IPS DF 6.9 (cell line): ENCODE measurements at places on chromosomes 7 and 10.

DNA sequence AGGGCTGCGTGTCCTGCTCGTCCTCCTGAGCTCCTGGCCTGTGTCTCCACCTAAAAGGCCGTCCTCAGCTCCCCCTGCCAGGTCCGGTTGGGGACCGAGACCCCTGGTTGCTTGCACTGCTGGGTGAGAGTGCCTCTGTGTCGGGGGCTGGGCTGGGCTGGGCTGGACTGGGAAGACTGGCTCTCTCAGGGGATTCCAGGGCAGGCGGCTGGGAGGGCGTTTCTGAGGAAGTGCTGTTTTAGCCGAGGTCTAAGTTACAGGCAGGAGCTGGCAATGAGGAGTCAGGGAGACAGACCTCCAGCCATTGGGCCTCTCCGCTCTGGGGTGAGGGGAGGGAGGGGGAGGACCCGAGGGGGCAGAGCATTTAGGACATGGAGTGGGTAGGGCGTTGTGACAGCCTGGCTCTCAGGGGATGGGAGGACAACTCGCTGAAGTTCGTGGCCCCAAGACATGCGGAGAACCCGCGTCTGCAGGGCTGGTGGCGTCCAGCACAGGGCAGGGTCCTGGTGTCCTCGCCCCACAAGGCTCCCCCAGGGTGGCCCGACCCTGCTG is 20.9 kb downstream of the FOXK1 start:
- no peak for DNase-seq

DNA sequence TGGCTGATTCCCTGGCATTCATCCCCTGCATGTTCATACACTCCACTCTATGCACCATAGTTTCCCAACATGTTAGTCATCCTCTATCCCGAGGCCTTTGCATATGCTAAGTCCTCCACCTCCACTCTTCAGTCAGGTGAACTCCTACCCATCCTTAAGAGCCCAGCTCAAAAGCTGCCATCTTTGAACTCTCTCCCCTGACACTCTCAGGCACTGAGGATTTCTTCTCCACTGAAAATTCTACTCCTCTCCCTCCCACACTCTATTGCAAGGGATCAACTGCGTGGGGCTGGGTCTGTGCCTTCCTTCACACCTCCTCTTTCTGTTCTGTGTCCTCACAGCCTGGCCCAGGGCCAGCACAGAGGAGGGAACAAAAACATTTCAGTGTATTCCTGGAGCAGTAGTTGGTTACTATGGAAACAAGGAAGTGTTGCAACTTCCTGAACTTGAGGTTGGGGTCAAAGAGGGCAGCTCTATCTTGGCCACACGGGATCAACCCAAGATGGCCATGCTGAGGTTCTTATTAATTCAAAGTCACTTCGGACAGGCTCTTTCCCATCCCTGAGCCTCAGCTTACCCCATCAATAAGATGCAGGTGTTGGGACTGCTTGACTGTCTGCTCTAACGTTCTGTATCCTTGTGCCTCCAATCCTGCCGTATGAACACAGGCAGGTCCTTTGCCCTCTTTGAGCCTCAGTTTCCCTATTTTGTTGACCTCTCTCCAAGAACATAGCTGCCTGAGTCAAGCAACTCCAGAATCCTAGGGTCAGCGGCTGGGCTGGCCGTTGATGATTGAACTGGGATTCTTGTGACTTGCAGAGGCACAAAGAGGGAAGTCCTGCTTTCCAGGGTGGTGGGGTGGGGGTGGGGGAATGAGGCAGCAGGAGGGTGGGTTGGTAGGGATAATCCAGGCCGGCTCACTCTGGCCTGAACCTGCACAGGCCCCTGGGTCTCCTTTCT is 15.5 kb downstream of the ZMIZ1 start:
- DNase-seq = no peak

DNA sequence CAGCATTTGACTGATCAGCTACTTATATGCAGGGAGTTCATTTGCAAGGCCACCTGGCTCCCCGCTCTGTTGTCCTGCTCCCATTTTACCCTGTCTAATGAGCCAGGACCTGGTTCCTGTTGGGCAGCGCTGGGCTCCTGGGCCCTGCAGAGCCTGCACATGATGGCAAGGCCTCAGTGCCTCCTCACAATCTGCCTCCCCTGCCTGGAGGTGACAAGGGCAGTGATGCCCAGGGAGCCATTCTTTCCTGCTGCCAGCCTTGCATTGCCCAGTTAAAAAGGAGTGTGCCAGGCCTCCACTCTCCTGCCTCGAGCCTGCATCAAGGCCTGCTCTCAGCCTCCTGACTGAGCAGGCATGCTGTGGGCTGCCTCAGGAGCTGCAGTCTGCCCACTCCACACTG is 28.5 kb downstream of the CHAT start:
- DNase-seq = no peak

DNA sequence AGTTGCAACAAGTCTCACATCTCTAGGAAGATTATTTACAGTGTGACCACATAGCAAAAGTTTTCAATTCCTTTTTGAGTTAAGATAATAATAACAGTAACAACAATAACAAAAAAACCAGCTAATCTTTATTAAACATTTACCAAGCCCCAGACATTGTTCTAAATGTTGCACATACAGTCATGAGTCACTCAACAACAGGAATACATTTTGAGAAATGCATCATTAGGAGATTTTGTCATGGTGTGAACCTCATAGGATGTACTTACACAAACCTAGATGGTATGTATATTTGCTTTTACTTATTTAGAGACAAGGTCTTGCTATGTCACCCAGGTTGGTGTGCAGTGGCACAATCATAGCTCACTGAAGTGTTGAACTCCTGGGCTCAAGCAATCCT is 52.0 kb downstream of the SPAM1 start:
- no peak for DNase-seq

GRCh38 chr7:23955145-23955544 is 245.1 kb downstream of the STK31 start:
- no peak for DNase-seq

GRCh38 chr7:77327932-77328628 is 88.1 kb downstream of the GSAP start:
- DNase-seq = no peak

DNA sequence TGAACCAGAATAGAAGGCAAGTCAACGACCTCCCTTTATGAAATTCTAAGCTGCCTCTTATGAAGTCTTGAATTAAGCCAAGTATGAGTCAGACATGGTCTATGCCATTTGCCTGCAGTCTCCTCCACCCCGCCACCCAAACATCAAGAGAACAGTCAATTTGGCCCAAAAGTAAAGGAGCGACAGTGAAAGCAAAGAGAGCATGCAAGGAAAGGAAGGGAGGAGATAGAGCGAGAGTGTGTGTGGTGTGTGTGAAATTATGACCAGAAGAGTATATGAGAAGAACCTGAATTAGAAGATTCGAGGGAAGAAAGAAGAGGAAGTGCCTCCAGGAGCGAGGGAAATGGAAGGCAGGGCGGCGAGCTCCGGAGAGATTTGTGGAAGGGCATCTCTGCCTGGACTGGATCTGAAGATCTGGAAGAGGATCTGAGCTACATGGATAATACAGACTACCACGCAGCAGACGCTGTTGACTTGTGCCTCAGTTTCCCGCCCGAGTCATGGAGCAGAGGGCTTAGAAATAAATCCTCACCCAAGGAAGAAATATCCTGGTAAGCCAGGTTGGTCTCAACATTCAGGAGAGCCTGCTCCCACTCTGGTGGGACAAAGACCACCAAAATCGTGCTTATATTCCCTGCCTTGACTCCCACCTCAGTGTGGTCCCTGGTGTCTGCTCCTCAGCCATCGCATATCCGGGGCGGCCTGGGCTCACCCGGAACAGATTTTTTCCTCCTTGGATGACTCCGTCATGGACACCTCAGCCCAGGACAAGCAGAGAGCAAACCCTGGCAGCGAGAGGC is 459 bp downstream of the ZDHHC6 start:
- DNase-seq = no peak

GRCh38 chr10:98086837-98087708 is 47.4 kb upstream of the R3HCC1L start:
- DNase-seq = no peak

- no peak for DNase-seq
Measured at GRCh38 chr7:155490697-155491628, 33.0 kb downstream of the EN2 start.

DNA sequence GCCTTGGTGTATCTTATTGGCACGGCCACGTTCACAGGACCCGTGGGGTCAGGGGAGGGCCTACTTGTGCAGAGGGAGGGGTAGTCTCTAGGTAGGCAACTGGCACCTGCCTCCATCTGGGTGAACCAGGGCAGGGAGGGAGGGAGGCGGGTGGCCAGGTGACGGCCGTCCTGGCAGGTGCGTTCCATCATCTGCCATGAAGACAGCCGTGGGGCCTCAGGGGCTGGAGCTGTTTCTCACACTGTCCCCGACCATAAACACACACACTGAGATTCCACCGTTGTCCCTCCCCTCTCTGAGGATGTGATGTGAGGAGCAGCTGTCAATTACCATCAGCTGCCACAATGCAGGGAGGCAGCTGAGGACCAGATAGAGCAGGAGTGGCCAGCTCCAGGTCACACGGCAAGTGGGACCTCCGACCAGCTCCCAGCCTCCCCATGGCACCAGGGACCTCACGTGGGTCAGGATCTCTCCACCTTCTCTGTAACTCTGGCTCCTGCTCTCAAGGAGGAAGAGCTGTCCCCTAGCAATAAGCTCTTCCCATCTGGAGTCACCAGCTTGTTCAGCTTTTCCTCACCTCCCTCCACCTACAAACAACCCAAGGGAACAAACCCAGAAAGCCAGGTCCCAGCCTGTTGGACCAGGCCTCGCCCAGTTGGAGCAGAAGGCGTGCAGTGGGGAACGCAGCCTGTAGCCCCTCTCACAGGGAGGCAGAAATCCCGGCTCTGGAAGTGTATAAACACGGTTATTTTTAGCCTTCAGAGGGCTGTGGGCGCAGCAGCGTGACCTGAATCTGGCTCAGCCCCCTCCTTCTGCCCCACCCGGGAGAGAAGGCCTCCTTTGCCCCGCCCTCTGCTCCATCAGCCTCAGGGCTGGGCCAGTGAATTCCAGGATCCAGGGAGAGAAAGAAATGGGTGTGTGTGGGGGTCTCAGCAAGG is 33.1 kb downstream of the ZMIZ1 start:
- no peak for DNase-seq

- DNase-seq = no peak
Measured at GRCh38 chr7:116242178-116242577, 31.8 kb downstream of the TES start.

DNA sequence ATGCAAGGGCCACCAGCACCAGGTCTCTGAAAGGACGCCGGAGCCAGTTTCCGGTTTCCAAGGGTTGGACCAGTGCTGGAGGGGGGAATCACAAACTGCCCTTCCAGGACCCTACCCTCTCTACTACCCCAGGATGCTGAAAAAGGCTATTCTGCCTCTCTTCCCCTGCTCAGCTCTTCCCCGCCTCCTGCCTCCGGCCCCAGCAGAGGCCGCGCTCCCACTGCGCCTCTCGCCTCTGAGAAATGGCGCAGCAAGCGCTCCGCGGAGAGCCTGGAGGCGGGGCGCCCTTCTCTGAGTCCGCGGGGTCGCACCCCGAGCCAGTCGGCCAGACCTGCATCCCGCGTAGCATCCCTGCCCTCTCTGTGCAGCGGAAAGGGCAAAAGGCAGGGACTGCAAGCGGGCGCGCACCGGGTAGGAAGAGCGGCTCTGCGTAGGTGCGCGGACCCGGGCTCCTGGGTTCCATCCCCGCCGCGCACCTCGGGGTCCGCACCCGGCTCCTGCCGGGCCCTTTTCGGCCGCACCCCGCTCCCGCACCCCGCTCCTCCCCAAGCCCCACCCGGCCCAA is 476 bp upstream of the RET start:
- no peak for DNase-seq

- no peak for DNase-seq
Measured at GRCh38 chr7:17021205-17021604, 139.4 kb upstream of the AGR3 start.

- no peak for DNase-seq
Measured at GRCh38 chr10:121594076-121594475, 4.2 kb downstream of the FGFR2 start.

- DNase-seq = no peak
Measured at GRCh38 chr7:2510130-2510776, 9.3 kb upstream of the LFNG start.

DNA sequence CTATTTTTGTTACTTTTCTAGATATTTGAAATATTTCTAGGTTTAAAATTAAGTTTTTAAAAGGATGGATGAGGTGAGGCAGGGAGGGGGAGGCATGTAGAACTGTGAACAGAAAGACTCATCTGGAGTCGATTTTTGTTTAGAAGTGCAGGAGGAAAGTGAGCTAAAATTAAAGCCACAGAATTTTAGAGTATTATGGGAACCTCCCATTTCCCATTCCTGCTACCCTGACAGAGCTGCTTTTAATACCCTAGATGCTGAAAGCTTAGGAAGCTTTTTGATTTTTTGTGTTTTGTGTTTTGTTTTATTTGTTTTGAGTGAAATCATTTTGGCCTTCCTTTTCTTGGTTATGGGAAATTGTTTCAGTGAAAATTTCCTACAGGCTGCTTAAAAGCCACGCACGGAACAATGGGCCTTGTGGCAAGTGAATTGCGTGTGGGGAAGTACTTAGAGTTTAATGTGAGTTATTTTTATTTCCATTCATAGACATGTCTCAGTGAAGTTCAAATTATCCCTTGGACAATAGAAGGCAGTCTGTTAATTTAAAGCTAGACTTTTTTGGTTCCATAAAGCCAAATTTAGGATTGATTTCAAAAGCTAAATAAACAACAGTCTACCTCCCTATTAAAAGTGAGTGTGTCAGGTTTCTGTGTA is 102.0 kb upstream of the HDAC9 start:
- DNase-seq = no peak

- no peak for DNase-seq
Measured at GRCh38 chr7:105988276-105988675, 25.2 kb downstream of the CDHR3 start.

GRCh38 chr10:87671139-87671815 is 11.6 kb downstream of the PAPSS2 start:
- no peak for DNase-seq

DNA sequence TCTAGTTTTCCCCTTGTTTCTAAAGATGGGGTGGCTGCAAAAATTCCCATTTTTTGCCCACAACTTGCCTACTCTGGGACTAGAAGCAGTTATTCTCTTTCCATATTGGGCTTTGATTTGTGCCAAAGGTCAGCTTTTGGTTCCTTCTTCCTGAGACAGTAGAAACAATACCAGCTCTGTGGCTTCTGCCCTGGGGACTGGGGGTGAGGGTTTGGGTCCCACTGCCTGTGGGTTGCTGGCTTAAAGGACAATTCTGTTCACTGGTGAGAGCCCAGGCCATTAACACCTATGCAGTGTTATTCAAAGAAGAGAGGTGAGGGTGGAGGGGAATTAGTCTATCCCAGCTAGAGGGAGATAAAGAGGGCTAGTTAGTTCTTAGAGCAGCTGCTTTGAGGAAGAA is 171.5 kb downstream of the CPEB3 start:
- no peak for DNase-seq

GRCh38 chr7:38276096-38276877 is 2.9 kb upstream of the TARP start:
- no peak for DNase-seq

DNA sequence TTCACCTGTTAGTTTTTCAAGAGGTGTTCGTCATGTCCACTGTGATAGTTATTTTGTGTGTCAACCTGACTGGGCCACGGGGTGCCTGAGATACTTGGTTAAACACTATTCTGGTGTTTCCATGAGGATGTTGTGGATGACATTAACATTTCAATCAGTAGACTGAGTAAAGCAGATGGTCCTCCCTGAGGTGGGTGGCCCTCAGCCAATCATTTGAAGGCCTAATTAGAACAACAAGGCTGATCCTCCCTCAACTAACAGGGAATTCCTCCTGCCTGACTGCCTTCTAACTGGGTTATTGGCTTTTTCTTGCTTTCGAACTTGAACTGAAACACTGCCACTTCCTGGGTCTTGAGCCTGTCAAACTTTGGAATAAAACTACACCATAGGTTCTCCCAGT is 75.8 kb downstream of the ENO4 start:
- DNase-seq = no peak

GRCh38 chr10:88991899-88992320 is 1.3 kb downstream of the FAS start:
- DNase-seq = no peak
